ENCODE measurements at places on chromosomes 5 and 9.

GRCh38 chr5:113042491-113043243 is 66.1 kb downstream of the DCP2 start:
- no peak for DNase-seq

GRCh38 chr9:79572608-79573411 is 1.0 kb downstream of the TLE4 start:
- peak; percentile 81 for DNase-seq

- DNase-seq = no peak
These were observed 86.0 kb downstream of the TRPC7 start for GRCh38 chr5:136279314-136279713.

DNA sequence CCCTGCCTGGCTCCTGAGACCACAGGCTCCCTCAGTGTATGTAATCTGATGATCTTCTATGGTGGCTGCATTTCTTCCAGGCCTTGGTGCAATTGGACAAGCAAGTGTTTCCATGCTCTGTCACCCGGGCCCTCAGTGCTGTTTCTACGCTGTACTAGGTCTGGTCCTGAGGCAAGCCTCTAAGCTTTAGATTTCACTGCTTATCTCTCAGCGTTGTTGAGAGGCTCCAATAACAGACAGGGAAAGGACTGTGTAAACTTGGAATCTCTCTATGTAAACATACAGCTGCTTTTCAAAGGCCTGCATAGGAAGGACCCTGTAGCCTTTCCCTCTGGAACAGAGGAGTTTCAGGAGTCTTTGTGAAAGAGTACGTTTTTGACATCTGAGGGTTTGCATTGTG is 38.6 kb upstream of the NFIB start:
- DNase-seq = no peak

- no peak for DNase-seq
These were observed 90.1 kb upstream of the SLC12A2 start for GRCh38 chr5:127993476-127993875.

DNA sequence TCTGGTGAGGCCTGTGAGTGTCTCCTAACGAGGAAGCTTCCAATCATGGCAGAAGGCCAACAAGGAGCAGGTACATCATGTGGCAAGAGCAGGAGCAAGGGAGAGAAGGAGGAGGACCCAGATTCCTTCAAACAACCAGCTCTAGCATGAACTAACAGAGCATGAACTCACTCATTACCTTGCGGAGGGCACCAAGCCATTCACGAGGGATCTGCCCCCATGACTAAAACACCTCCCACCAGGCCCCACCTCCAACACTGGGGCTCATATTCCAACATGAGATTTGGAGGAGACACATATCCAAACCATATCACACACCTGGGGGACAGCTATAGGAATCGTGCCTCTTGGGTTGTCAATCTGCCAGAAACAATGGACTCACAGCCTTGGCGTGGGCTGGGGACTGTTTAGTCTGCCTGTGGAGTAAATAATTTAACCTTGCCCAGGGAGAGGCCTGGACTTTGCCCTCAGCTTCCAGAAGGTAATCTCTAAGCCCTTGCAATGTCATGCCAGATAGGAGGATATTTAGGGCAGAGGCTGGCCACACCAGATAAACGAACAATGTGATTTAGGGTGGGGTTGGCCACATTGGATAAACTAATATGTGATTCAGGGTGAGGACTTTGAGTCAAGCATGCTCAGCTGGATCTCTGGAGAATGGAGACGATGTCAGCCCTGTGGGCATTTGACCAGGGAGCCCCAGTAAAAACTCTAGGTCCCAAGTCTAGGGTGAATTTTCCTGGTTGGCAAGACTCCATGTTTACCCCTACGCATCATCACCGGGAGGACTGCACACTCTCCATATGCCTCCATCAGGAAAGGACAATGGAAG is 13.6 kb upstream of the VDAC1 start:
- DNase-seq = no peak

GRCh38 chr9:108197899-108198298 is 657.9 kb downstream of the ACTL7B start:
- no peak for DNase-seq

- no peak for DNase-seq
These were observed 96.5 kb downstream of the GADD45G start for GRCh38 chr9:89701221-89701798.

DNA sequence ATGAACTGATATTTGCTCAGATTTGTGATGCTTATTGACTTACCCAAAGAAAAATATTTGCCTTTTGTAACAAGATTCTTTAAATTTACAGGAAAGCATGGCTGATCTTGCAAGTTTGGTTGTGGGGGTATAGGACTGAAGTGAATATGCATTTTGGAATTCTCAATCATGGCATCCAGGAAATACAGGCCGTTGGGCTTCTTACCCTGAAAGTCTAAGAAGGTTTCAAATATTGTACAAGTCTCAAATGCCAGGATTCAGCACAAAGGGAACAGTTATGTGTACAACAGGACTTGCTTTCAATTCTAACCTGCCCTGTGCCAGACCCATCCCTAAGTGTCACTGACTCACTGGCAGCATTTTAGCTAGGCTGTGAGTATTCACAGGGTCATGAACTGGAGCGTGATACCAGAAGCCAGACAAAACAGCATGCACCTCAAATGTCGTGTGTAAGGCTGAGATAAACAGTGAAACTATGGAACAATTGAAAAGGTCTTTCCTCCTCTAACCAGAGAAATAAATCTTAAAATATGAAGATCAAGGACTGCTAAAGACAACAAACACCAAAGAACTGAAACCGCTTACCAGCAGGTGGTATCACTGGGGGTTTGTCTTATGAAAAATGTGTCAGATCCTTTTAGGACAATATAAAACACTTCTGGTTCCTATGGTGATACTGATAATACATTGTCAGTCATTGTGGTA is 168.6 kb upstream of the RGMB start:
- no peak for DNase-seq

- DNase-seq = no peak
These were observed 27.6 kb upstream of the ABLIM3 start for GRCh38 chr5:149113669-149114068.

DNA sequence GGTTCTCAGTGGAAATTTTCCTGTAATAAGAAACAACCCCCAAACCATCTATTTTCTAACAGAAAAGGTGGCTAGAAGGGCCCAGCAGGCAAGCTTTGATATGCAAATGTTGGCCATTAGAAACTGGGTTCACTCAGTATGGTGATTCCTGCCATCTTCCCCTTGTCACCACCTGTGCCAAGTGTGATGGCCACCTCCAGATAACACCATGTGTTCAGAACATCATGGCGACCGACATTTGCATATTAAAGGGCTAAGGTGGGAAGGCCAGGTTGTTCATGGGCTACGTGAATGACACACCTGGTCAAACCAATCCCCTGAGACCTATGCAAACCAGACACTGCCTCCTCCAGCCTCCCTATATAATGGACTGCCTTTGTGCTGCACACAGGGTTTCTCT is 20.4 kb downstream of the FOXE1 start:
- DNase-seq = no peak

DNA sequence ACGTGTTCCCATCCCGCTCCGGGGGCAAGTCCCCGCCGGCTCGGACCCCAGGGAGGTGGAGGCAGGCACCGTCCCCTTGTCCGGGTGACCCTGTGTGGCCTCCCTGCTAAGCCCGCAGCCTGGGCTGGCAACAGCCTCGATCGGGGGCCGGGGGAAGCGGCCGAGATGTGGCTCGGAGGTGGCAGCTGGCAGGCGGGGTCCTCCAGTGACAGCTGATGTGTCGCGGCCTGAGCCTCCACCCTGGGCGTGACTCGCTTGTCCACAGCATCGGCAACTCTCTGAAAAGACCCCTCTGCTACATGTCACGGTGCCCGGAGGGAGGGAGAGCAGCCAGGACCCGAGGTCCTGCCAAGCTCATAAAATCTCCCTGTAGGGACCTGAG is 124.8 kb upstream of the IRX4 start:
- no peak for DNase-seq

DNA sequence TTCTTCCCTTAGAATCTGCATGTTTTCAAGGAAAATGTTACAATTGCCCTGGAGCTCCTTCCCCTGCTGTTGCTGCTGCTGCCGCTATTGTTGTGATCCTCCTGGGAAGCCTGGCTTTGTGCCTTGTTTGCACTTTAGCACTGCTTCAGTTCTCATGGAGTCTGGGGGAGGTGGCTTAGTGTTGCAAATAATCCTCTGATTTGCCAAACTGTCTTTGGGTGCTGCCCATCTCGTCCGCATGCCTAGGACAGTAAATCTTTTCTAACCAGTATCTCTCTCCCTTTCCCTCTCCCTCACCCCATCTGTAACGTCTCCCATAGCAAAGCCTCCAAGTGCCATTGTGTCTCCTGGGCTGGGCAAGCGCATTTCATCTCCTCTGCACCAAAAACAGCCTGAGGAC is 30.3 kb downstream of the FAM240B start:
- DNase-seq = no peak

DNA sequence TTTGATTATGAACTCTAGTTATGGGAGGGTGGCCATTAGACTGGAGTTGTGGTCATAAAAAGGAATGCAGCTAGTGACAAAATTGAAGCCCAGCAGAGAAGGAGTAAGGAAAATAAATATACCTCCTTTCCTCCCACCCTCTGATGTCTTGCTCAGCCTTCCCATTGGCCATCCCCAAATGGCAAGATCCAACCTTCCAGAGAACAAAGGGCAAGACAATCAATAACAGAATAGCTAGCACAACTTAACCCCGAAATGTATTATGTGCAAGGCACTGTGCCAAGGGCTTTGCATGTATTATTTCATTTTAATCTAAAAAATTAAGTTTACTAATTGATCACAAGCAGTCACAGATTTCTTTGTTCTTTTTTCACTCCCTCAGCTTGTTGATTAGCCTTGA is 3.6 kb downstream of the ITGA1 start:
- no peak for DNase-seq

DNA sequence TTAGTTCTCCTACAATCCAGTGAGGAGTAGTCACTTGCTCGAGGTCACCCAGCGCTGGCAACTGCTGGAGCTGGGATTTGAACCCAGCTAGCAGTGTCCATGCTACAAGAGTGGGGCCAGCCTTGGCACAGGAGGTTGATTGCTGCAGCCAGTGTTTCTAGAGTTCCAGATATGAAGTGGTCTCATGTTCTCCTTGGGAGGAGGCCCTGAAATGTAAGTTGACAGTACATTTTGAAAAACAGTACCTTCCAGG is 802 bp downstream of the CCDC107 start:
- DNase-seq = no peak

DNA sequence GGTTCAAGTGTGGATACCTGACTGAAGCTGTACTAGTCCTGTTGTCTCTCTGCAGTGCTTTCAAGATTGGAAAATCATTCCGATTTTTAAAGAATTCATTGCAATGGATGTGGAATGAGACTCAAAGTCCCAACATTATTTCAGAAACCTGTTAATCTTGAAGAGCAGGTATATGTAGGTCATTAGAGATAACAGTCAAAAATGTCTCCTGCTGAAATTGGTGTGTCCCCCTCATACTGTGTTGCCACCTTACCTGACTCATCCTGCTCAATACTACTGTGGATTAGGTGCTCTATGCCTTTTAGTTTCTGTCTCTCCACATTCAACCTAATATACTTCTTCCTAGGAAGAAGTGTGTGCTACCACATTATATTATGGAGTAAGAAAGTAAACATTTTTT is 91.1 kb upstream of the NR3C1 start:
- no peak for DNase-seq

- no peak for DNase-seq
These were observed 21.0 kb downstream of the PAEP start for GRCh38 chr9:135582541-135582940.

GRCh38 chr9:38392235-38393127 is at the start of gene ALDH1B1:
Gene ALDH1B1 (plus strand): TSS chr9:38392702. CDS start chr9:38395749, 3,047 bp downstream.
- peak; percentile 93 for DNase-seq

DNA sequence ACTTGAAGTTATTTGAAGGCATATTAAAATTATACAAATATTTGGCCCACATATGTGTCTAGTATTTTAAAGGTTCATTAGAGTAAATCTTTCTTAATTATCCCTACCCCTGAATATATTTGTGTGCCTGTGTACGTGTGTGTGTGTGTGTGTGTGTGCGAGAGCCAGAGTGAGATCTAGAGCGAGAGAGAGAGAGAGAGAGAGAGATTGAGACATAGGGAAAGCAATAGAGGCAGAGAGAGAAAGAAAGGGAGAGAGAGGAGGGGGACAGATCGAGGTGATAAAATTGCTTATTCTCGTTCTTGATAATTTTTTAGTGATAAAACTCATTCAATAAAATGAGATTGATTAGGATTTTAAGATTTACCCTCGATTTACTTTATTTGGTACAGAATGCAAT is 47.4 kb downstream of the ADAMTS19 start:
- DNase-seq = no peak

- no peak for DNase-seq
These were observed 11.8 kb upstream of the EFNA5 start for GRCh38 chr5:107682533-107682932.

GRCh38 chr9:77469515-77470231 is 178.4 kb downstream of the GNA14 start:
- DNase-seq = no peak

DNA sequence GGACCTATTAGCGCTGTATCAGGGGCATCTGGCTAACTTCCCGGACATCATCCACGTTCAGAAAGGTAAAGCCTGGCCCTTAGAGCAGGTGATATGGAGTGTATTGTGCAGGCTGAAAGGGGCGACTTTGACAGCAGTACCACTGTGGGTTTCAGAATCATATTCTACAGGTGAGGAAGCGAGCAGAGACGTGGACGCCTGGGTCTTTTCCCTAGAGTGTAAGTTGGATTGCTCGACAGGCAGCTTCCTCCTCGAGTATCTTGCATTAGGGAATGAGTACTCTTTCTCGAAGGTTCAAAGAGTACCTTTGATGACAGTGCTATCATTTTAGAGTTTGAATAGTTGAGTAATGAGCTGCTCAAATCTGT is 1.9 kb downstream of the SNX18 start:
- DNase-seq = no peak

- no peak for DNase-seq
These were observed 25.9 kb downstream of the UGCG start for GRCh38 chr9:111922324-111923013.

GRCh38 chr5:144100702-144101101 is 69.8 kb downstream of the YIPF5 start:
- DNase-seq = no peak

DNA sequence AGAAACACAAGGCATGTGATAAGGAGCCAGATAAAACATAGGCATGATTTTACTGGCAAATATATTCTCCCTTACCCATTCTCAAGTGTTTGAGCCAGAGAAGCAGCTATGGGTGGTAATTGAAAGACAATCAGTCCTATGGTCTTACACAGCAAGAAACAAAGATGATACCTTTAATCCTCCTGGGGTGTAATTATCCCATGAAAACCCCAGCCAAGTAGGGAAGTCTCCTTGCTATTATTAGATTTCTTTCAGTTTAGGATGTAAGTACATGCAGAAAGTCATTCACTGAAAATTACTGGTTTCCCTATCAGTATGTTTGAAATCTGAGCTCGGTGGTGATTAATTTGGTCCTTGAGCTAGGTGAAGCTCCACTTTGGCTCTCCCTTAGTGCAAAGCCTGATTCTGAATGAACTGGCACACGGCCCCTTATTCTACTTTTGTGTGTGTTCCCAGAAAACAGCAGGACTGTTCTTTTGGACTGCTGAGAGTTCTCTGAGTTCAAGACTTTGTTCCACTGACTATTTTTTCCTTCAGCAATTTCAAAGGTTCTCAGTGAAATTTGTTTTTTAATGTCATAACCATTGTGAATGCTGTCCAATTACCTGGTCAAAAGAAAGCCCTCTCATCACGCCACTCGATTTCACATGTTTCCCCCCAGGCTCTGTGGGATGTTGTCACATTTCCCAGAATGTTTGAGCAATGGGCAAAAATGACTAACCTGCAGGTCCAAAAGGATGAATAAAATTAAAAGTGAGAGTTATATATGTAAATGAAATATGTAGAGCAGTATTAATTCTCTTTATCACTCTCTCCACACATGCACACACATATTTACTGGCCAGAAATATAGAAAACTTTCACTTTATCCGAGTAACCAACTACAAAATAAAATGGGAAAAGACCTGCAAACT is 343.0 kb downstream of the RAB3C start:
- DNase-seq = no peak

All from Right ventricle myocardium inferior (tissue), 1 donor.